ENCODE measurements at places on chromosomes 6 and 20.

DNA sequence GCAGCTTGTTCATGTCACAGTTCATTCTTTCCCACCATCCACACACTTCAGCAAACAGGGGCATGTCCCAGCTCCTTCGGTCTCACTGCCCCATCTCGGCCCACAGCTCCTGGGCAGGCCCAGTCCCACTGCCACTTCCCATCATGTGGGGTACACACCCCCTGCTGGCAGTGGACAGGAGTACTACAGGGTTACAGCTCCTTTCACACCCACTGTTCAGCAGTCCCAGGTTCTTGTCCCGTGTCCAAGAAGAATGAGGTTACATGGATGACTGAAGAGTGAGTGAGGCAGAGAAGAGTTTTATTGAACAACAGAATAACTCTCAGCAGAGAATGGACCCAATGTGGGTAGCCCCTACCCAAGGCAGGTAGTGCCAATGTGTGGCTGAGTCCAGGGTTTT is 77.8 kb upstream of the SMLR1 start:
- DNase-seq, result no peak

DNA sequence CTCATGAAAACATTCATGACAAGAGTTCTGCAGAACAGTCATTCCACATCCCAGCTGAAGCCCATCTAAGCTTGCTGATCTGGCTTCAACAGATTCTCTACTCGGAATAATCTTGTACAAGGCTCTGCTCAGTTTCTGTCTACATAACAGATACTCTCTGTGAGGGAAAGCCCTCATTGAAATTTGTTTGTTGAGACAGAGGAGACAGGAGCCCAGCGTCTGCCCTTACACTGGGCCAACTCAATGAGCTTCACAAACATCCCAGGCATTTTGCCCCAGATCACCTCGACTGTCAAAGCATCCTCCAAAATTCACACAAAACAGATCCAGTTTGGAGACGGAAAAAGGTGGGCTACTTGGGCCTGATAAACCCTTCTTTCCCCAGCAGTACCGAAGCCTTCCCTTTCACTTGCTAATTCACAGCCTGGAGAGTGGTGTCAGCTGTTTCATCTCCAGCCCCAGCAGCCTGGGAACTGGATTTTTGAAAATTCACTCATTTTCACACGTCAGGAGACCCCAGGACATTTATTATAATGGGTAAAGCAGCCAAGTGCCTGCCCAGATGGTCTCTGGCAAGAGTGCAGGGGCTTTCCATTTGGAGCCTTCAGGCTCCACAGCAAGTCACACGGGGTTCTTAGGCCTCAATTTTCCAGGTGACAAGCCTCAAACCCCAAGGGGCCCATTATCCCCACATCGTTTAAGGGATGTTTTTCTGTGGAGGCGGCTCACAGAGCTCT is 7.3 kb downstream of the CCDC167 start:
- DNase-seq, result no peak

DNA sequence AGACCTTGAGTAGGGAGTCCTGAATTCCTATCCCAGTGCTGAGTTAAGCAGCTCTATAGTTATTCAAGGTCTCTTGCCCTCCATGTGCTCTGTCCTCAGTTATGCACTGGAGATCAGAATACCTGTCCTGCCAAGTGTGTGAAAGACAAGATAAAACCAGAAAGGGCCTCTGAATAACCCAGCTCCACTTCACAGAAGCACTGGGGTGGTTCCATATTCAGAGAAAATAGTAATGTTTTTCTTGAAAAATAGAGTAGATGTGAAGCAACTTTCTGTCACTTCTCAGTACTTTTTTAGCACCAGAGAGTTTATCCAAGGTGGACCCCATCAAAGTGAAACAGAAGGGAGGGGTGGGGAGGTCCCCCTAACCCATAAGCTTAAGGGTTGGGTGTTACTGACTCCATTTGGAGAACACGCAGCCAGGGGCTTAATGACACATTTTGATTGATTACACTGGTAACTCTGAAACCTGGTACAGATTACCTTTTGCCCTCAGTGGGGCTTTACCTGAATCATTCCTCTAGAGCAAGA is 509.8 kb upstream of the JARID2 start:
- no peak for DNase-seq

DNA sequence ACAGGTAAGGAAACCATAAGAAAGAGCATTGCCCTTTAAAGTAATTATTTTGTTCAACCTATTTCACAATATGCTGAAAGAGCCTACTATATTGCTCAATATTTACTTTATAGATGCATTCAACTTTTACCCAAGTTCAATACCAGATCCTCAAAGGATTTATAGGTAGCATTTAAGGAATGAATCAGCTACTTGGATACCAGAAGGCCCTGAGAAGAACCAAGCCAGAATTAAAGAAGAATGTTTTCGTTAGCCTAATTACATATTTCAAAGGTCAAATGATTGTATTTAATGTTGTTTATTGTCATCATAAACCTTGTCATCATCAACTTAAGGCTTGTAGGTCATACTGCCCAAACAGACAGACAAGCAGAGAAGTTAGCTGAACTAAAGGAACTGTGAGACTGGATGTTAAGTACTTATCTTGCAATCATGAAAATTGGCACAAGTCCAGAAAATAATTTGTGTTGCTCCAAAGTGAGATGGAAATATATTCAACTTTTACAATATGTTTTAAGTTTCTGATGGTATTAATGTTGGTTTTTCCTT is 636.7 kb downstream of the RFPL4B start:
- DNase-seq, result no peak

DNA sequence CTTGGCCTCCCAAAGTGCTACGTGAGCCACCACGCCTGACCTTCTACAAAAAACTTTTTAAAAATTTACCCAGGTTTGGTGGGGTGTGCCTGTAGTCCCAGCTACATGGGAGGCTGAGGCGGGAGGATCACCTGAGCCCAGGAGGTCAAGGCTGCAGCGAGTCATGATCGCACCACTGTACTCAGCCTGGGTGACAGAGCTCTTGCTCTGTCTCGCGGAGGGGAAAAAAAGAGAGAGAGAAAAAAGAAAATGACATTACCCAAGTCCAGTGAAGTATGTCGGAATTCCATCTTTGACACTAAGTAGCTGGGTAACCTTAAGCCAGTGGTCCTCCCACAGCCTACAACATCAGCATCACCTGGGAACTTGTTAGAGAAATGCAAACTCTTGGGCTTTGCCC is 18.8 kb upstream of the MAP1LC3A start:
- DNase-seq, result no peak

GRCh38 chr20:44747166-44748004 is 1.7 kb downstream of the KCNK15 start:
- DNase-seq, result peak; percentile 68

- DNase-seq, result no peak
Measured at GRCh38 chr20:63100174-63100925, 93.6 kb upstream of the BHLHE23 start.

DNA sequence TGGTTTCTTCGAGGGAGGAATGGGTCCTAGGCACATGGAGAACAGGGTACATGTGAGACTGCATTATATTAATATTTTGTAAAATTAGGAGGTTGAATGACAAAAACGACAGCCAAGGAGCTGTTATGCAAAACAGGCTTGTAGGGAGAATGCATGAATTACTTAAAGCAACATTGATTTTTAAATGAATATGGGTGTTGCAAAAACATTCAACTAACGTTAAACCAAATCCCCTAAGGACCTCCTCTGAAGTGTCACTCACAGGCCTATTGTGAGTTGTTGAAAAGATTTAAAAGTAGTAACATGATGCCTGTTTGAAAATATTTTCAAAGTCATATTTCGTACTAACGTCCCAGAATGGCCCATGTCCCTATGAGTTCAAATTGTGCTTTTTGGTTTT is 21.9 kb downstream of the FBXL4 start:
- DNase-seq, result no peak

- no peak for DNase-seq
Measured at GRCh38 chr6:39999006-39999867, 65.0 kb upstream of the MOCS1 start.

- DNase-seq, result no peak
Measured at GRCh38 chr6:31575335-31575901, at the start of gene TNF. Gene TNF (plus strand): TSS chr6:31575565. CDS start chr6:31575742, 177 bp downstream.

- DNase-seq, result no peak
Measured at GRCh38 chr6:85464722-85465150, 14.9 kb downstream of the NT5E start.

GRCh38 chr6:1470040-1470439 is 80.7 kb downstream of the FOXF2 start:
- no peak for DNase-seq

GRCh38 chr20:50621068-50621665 is 70.2 kb downstream of the RIPOR3 start:
- DNase-seq, result no peak
